ENCODE measurements at places on chromosomes 1 and 21.

DNA sequence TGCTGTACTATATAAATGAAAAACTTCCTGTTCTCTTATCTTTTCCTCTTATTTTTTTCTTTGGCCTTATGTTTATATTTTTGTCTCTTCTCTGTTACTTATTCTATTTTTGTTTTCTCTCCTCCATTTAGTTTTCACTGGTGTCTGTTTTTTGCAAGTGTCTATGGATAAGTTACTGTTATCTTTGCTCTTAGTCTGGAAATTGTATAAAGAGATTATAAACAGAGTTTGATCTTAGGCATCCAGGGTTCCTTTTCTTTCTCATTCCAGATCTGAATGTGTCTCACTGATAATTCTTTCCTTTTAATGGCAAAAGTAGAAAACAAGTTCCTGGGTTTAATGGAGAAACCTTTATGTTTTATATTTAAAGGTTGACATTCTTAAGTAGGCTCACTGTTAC lies 34.5 kb downstream of the MAN1A2 start:
- no peak for DNase-seq

DNA sequence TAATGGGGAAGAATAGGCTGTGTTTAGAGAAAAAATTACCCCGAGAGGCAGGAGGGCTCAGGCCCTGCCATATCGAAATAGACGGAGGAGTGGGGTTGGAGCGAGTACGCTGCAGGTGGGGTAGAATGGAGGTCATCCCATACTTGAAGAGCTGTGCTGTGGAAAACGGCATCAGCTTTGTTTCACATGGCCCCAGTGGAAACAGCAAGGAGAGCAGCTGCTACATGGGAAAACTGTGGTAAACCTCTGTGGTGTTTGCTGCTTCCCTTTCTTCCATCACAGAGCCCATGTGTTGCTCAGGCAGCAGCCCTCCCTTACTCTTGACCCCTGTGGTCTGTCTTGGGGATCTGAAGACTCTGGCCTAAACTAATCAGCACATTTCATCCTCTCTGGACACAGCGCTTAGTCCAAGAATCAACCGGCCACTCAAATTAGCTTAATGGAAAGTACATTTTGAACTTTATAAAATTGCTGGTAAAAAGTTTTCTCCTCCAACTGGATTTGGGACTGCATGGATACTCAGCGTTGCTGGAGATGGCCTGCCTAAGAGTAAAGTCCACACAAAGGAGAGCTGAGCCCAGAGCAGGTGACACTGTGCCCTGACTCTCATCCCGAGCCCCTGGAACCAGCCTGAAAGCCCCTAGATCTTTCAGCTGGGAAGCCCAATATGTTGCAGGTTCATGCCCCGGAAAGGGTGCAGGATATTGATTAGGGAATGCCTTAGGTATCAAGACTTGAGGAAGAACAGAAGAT lies 127.1 kb upstream of the GADD45A start:
- DNase-seq, result no peak

DNA sequence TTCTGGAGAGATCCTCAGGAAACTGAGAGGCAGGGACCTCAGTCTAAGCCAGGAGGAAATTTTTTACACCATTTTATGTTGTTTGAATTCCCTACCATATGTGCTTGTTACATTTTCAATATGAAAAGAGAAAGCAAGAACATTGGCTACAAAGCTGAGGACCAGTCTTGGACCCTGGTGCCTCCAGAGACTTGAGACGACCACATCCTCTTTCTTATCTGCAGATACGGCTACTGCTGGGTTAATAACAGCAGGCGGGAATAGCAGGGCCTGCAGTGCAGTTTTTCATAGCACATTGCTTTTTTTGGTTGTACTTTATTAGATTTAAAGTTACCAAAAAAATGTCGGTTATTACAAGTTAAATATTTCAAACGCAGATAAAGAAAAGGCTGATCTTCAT lies 3.9 kb downstream of the KDM4A start:
- DNase-seq, result no peak

DNA sequence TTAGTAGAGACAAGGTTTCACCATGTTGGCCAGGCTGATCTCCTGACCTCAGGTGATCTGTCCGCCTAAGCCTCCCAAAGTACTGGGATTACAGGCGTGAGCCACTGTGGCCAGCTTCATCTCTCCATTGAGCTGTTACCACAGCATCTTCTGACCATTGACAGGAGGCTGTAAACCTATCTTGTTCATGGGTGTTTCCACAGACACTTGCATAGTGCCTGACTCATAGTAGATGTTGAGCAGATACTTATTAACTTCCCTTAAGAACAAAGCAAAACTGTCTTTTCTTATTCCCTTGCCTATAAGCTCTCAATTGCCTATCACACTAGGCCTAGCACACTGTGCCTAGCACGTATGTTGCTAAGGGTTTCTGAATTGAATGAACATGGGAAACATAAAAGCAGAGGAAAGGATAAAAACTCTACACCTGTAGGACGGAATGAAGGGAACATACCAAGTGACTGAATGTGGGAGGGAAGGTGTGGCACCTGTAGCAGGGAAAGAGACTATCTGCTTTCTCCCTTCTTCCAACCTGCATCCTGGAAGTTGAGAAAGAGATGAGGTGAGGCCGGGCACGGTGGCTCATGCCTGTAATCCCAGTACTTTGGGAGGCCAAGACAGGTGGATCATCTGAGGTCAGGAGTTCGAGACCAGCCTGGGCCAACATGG lies 1.2 kb upstream of the C1orf54 start:
- DNase-seq, result no peak

DNA sequence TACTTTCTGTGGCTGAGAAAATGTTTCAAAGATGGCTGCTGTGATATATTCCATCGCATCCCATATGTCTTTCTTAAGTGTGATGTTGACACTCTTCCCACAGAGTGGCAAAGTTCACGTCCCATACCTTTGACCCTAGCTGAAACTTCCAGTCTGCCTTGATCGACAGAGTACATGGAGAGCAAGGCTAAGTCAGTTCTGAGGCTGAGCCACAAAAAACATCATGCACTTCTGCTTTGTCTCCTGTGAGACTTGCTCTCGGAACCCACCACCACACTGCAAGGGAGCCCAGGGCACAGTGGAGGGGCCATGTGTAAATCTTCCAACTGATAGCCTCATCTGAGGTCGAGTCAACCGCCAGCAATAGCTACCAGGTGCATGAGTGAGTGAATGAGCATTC lies 431.9 kb upstream of the RUNX1 start:
- DNase-seq, result no peak

GRCh38 chr21:8997011-8997440 lies 1524.4 kb upstream of the TPTE start:
- DNase-seq, result no peak

GRCh38 chr1:97137862-97138514 lies 416.4 kb downstream of the PTBP2 start:
- DNase-seq, result peak; percentile 79

DNA sequence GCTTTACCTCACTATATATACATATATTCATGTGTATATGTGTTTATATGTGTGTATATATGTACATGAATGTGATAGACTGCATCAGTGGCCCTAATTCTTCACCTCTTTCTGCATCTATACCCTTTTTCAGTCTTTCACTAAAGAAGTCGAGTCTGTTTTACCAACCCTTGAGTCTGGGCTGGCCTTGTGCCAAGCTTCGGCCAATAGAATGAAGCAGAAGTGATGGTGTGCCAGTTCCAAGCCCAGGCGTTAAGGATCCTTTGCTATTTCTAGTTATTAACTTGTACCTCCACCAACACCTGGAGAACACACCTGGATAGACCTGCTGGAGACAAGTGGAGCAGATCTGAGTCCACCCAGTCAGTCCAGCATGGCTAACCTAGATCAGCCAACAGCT lies 61.6 kb upstream of the PPM1J start:
- no peak for DNase-seq

DNA sequence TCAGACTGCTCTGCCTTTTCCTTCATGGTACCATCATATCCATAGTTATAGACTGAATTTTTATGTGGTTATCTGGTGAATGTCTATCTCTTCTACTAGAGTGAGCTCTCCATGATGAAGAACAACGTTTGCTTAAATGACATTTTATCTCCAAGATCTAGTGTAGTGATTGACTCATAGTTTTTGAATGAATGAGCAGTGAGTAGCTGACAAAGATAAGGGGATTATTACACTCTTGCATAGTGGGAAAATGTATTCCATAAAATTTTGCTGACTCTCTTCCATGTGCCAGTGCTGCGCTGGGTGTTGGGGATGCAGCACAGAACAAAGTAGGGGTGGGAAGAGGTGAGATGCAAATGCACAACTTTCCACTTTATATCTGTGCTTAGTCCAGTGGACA lies 147.7 kb downstream of the TGFB2 start:
- DNase-seq, result no peak

DNA sequence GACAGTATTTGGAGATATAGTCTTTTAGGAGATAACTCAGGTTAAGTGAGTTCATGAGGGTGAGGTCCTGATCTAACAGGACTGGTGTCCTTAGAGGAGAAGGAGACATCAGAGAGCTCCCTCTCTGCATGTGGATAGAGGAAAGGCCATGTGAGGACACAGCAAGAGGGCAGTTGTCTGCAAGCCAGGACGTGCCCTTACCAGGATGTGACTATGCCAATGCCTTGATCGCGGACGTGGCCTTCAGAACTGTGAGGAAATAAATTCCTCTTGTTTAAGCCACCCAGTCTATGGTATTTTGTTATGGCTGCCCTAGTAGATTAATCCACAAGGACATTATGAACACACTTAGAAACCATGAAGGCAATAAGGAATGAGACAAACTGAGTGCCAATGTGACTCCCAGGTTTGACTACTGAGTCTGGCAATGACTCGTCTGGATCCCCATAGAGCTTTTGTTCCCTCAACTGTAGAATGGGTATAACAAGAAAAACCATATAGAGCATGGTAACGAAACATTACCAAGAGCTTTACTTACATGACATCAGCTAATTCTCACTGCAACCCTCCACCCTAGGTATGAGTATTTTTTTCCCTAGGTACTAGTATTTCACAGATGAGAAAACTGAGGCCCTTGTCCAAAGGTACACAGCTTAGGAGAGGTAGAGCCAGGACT lies 6.5 kb downstream of the URB1 start:
- no peak for DNase-seq

DNA sequence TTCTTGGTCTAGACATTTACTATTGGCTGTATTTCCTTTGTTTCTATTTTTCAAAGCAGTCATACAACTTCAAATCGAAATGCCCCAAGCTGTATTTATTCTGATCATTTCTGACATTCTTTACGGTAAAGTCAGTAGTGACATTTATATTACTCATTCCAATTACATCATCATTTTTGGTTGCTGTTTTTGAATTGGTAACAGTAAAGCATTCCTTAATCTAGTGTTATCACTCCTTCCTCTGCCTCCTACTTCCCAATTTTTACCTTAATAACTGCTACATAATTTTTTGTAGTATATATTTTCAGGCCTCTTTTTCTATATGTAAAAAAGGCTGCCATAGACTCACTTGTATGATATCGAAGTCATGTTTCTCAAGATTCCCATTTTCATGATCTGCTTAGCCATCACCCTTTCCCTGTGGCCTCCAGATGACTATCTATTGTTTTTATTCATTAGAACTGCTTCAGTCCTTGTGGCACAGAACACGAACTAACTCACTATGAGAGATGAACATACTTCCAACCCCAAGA lies 167.2 kb downstream of the RUNX1 start:
- DNase-seq, result peak; percentile 87

GRCh38 chr1:183287191-183287675 lies 101.2 kb downstream of the LAMC2 start:
- DNase-seq, result no peak

- DNase-seq, result no peak
Observed at GRCh38 chr1:212853658-212854057, 4.4 kb upstream of the FLVCR1 start.

DNA sequence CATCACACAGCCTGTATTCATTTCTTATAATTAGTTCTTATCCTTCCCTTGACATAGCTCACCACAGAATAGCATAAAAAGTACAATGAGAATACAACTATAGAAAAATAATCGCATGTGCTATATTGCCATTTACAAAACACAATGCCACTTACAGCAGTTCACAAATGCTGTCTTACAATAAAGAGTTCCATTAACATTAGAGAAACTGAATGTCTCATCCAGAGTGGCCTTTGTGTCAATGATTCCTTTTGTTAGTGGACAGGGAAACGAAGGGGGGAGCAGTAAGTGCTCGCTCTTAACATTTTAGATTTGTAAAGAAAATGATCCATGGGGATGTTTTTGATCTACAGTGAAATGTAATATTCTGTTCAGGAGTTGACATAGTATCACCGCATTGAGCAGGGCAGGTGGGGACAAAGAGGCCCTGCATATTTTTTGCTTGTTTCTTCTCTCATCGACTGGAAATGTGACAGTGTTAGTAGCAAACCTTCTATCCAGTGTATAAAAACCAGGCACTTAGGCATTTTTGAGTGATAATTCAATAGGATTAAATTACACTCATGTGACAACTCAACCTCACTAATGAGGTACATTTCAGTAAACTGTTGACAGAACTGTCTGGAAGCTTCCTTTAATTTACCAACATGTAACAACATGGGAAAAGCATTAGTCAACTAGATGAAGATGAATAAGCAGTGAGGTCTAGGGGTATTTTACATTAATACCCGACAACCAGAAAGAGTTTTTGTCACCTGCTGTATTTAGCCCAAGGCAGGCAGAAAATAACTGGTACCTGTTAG lies 35.6 kb upstream of the RRP15 start:
- no peak for DNase-seq

- no peak for DNase-seq
Observed at GRCh38 chr1:46458846-46459245, 30.8 kb upstream of the DMBX1 start.

GRCh38 chr1:20521960-20522861 lies 14.3 kb upstream of the MUL1 start:
- DNase-seq, result peak; percentile 79

DNA sequence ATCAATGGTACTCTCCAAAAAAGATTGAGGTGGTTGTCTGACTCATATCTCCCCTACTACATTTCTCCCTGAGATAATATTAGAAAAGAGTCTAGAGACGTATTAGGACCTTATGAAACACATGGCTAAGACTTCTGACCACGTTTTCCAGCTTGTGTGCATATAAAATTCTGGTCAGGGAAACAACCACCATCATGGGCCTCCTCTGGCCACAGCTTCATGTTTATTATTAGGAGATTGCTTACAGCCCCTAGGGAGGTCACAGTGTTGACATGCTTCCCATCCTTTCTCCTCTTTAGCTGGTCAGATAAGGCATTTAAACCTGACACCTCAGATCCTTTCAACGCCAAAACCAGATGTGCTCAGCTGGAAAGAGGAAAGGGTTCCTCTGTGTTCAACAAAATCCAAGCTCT lies 620.2 kb downstream of the PLPP3 start:
- DNase-seq, result no peak

GRCh38 chr1:44546403-44547053 lies 127.8 kb downstream of the TMEM53 start:
- DNase-seq, result no peak

GRCh38 chr1:160520999-160521398 lies 2.1 kb downstream of the SLAMF6 start:
- no peak for DNase-seq

GRCh38 chr1:154320882-154321608 lies at the start of gene AQP10:
Gene AQP10, plus strand, starts transcription at chr1:154321093. Its CDS starts 63 bp downstream, at chr1:154321156.
- no peak for DNase-seq

- no peak for DNase-seq
Observed at GRCh38 chr1:10671090-10671489, 125.4 kb downstream of the CASZ1 start.

All from fibroblast of upper back skin (primary cell).